ENCODE measurements at places on chromosomes 6 and 20.

- H3K4me3 ChIP-seq, result no peak overlapping the region
- peaks cover 5% of the 10 kb centered on the region for H3K4me1 ChIP-seq
- no peak overlapping the region for H3K27ac ChIP-seq
- no peaks in the 10 kb centered on the region for H3K36me3 ChIP-seq
- no peak for DNase-seq
Measured at GRCh38 chr6:148635070-148635743, 111.6 kb upstream of the UST start.

DNA sequence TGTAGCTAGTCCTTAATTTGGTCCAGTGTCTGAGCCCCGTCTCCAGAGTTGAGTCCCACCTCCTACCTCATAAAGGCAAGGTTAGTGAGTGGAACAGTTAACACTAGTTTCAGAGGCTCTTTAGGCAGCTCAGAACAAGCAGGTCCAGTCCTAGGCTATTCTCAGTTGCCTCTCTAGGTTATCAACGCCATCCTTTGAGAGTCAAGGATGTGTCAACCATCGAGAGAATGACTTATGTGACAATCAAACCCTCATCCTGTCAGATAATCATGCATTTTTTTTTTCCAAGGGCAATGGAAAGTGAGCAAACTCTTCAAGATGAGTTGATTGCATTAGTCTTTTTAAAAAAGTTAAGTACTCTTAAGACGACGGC lies 64.0 kb upstream of the TXNDC5 start:
- no peak for DNase-seq
- peaks cover 15% of the 10 kb centered on the region for H3K27me3 ChIP-seq
- H3K4me3 ChIP-seq, result no peak overlapping the region
- peaks cover 2% of the 10 kb centered on the region for H3K4me1 ChIP-seq
- H3K36me3 ChIP-seq, result no peaks in the 10 kb centered on the region

DNA sequence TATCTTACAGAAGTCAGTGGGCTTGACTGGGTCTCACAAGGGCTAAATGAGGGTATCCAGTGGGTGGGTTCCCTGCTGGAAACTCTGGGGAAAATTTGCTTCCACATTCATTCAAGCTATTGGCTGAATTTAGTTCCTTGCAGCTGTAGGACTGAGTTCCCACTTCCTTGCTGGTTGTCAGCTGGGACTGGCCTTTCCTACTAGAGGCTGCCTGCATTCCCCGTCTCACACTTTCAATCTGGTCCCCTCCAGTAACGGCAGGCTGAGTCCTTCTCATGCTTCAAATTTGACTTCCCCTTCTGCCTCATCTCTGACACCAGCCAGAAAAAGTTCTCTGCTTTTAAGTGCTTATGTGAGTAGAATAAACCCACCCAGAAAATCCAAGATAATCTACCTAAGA lies 4.4 kb downstream of the CSNK2A1 start:
- H3K27me3 ChIP-seq, result no peaks in the 10 kb centered on the region
- no peak overlapping the region for H3K27ac ChIP-seq
- H3K36me3 ChIP-seq, result peaks cover 13% of the 10 kb centered on the region
- DNase-seq, result no peak
- H3K4me1 ChIP-seq, result peaks cover 72% of the 10 kb centered on the region
- no peak overlapping the region for H3K4me3 ChIP-seq

DNA sequence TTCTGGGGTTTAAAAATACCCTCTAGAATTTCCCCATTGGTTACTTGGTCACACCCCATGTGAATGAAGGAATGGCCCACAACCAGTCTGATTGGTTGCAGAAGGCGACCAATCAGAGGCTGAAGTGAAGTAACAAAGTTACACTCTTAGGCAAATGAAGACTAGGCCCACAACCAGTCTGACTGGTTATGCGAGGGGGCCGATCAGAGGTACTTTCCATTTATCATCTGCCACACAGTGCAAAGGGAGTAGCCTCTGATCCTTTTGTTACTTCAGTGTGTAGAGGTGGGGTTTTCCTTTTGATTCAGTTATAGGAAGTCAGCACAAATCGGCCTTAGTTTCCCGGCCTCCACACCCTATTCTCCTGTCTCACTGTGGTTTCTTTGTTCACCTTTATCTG lies 61.2 kb upstream of the SGK1 start:
- H3K27ac ChIP-seq, result no peak overlapping the region
- no peaks in the 10 kb centered on the region for H3K36me3 ChIP-seq
- H3K27me3 ChIP-seq, result peaks cover 13% of the 10 kb centered on the region
- DNase-seq, result no peak
- H3K4me3 ChIP-seq, result no peak overlapping the region
